ENCODE measurements at places on chromosomes 5 and 9. TPM values are rescaled to one million over a fixed set of nuclear protein-coding genes. Genes with fewer than 3 reads are reported as not detected.

- DNase-seq = no peak
These were observed 126.3 kb upstream of the ASTN2 start for GRCh38 chr9:117541181-117541580.

DNA sequence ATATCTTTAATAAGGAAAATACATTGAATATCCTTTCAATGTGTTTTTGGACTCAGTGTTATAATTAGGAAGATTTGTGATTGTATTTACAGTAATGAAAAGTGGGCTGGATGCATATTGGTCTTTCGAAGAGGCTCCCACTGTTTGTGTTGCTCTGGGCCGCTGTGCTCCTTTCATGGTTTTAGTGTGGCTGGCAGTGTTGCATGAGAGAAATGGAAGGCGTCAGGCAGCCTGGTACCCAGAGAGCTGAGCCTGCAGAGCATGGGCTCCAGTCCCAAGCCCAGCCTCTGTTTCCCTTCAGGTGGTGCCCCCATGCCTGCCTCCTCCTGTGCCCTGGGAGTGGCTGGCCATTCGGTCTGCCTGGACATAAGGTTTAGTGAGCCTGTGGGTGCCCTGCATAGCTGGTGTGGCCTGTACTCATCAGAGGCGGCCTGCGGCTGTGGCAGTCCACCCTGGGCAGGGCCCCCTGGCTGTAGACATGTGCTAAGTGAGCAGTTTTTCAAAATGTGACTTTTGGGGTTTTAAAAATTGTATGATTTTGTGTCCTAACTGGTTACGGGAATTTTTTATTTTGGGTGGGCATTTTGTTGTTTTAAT, 27.4 kb upstream of the FAM120AOS start:
- DNase-seq = no peak

- DNase-seq = no peak
These were observed 277.9 kb upstream of the MSX2 start for GRCh38 chr5:174446446-174446845.

- no peak for DNase-seq
These were observed 116.5 kb downstream of the SLC1A3 start for GRCh38 chr5:36722900-36723299.

DNA sequence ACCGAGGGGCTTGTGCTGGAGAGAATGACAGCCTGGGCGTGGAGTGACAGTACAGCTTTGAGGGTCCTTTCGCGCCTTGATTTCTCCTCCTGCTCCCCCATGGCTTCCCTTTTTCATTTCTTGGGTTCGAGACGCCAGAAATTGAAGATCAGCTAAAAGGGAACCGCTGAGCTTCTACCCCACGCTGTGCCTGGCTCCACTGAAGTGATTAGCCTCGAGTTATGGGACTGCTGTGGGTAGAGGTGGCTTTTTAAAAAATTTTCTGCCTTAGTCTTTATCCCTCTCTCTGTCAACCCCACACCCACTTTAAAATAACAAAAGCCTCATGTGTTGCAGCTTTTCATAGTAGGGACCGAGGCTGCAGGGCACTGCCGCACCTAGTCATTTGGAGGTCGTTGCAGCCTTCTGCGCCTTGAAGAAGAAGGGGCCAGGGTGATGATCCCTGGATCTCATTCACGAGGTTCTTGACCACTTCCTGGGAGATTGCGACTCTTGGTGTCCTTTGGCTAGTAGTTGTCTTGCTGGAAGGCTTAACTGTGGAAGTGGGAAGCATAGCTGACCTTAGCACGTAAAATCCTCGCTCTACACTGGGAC, 603 bp downstream of the PPIP5K2 start:
- no peak for DNase-seq

SLC34A3 gene
- total RNA-seq = not detected

IARS1 gene
- 163 TPM for total RNA-seq

TLX3 gene
- not detected for total RNA-seq

PCAT7 gene
- not detected for total RNA-seq

C5orf52 gene
- total RNA-seq = not detected

SPATA31A3 gene
- not detected for total RNA-seq
